ENCODE measurements at places on chromosomes 4 and X.

- peak; percentile 68 for DNase-seq
These were observed 12.8 kb downstream of the CYP4V2 start for GRCh38 chr4:186204103-186204559.

DNA sequence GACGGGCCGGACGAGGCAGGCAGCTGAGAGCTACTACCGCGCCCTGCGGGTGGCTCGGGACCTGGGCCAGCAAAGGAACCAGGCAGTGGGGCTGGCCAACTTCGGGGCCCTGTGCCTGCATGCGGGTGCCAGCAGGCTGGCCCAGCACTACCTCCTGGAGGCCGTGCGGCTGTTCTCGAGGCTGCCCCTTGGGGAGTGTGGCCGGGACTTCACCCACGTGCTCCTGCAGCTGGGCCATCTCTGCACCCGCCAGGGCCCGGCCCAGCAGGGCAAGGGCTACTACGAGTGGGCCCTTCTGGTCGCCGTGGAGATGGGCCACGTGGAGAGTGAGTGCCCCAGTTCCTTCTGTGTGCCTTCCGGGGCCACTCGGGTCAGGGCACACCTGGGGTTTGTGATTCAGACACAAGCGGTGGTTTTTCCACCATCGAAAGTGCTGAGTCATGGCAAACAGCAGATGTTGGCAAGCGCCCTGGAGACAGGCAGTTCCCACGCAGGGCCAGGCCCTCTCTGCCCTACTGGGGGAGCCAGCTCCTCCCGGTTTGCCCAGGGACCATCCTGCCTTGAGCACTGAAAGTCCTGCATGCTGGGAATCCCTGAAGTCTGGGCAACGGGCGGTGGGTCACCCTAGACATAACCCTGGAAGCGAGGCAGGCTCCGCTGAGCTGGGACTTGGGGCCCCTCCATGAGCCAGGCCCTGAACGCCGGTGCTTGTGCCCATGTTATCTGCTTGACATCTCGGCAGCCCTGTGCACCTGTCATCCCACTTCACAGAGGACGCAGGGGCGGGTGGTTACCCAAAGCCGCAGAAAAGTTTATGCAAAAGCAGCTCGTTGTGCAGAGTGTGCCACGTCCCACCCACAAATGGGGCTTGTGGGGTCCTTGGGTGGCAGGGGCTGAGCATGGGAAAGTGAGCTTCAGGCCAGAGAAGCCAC, 29.5 kb downstream of the SH3TC1 start:
- peak; percentile 64 for DNase-seq

- DNase-seq: no peak
These were observed 21.8 kb downstream of the CRLF2 start for GRCh38 chrX:1190596-1191145.

- DNase-seq: no peak
These were observed 984.4 kb upstream of the PABPC4L start for GRCh38 chr4:135186002-135186401.

- DNase-seq: no peak
These were observed 77.1 kb upstream of the ATXN3L start for GRCh38 chrX:13396924-13397323.

All from LNCaP clone FGC (cell line).